ENCODE measurements at places on chromosomes 2 and 18.

- no peak overlapping the region for H3K4me3 ChIP-seq
- H3K36me3 ChIP-seq, result no peaks in the 10 kb centered on the region
- peaks cover 29% of the 10 kb centered on the region for H3K4me1 ChIP-seq
- no peak overlapping the region for H3K27ac ChIP-seq
- no peak for DNase-seq
Observed at GRCh38 chr2:98708396-98709186, 22.3 kb downstream of the MGAT4A start.

- H3K4me3 ChIP-seq, result no peak overlapping the region
- H3K27ac ChIP-seq, result no peak overlapping the region
- no peak for DNase-seq
- no peaks in the 10 kb centered on the region for H3K4me1 ChIP-seq
- peaks cover 24% of the 10 kb centered on the region for H3K27me3 ChIP-seq
Observed at GRCh38 chr2:62536873-62537547, 31.0 kb upstream of the TMEM17 start.

- peak overlapping the region; percentile 75 for H3K27ac ChIP-seq
- H3K27me3 ChIP-seq, result peaks cover 80% of the 10 kb centered on the region
- peak overlapping the region; percentile 13 for H3K4me3 ChIP-seq
- H3K36me3 ChIP-seq, result peaks cover 2% of the 10 kb centered on the region
Observed at GRCh38 chr2:199460846-199461710, 3.3 kb upstream of the SATB2 start.

- no peaks in the 10 kb centered on the region for H3K36me3 ChIP-seq
- peaks cover 23% of the 10 kb centered on the region for H3K27me3 ChIP-seq
- DNase-seq, result peak; percentile 47
- no peak overlapping the region for H3K27ac ChIP-seq
- no peak overlapping the region for H3K4me3 ChIP-seq
Observed at GRCh38 chr18:47975701-47976100, 45.2 kb upstream of the SMAD2 start.

DNA sequence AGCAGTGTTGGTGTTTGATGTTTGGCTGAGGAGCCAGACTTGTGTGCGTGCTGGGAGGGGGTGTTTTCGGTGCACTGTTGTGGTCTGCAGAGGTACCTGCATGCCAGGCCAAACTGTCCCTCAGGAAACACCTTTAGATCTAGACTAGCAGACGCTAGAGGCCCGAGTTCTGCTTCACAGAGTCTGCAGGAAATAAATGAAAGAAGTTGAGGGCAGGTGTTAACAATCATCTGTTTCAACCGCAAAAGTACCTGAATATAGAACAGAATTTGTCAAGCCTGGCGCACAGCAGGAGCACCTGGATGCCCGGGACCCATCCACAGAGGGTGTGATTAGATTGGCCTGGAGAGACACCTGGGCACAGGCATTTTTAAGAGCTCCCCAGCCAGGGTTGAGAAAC, 40.5 kb upstream of the REL start:
- H3K27ac ChIP-seq, result peak overlapping the region; percentile 100
- H3K4me1 ChIP-seq, result peaks cover 67% of the 10 kb centered on the region
- peak; percentile 76 for DNase-seq
- no peaks in the 10 kb centered on the region for H3K27me3 ChIP-seq

DNA sequence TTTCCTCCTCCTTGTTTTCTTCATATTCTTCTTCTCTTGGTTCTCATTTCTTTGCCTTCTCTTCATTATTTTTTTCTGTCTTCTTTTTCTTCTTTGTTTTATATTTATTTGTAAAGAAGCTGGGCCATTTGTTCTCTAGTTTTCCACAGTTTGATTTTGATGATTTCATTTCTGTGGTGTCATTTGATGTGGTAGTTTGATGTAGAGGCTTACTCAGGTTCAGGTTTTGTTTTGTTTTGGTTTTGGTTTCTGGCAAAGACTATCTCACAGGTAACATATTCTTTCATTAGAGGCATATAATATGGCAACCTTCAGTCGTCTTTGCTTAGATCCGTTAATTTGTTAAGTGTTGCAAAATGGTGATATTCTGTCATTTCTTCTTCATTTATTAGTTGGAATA, 75.3 kb downstream of the BABAM2 start:
- H3K4me3 ChIP-seq, result no peak overlapping the region
- H3K27me3 ChIP-seq, result no peaks in the 10 kb centered on the region
- no peak for DNase-seq
- peaks cover 11% of the 10 kb centered on the region for H3K4me1 ChIP-seq
- H3K27ac ChIP-seq, result no peak overlapping the region
- peaks cover 54% of the 10 kb centered on the region for H3K36me3 ChIP-seq

GRCh38 chr2:22360735-22361374, 1024.1 kb upstream of the KLHL29 start:
- H3K4me3 ChIP-seq, result no peak overlapping the region
- H3K36me3 ChIP-seq, result no peaks in the 10 kb centered on the region
- no peak overlapping the region for H3K27ac ChIP-seq
- no peaks in the 10 kb centered on the region for H3K4me1 ChIP-seq
- H3K27me3 ChIP-seq, result no peaks in the 10 kb centered on the region
- no peak for DNase-seq

DNA sequence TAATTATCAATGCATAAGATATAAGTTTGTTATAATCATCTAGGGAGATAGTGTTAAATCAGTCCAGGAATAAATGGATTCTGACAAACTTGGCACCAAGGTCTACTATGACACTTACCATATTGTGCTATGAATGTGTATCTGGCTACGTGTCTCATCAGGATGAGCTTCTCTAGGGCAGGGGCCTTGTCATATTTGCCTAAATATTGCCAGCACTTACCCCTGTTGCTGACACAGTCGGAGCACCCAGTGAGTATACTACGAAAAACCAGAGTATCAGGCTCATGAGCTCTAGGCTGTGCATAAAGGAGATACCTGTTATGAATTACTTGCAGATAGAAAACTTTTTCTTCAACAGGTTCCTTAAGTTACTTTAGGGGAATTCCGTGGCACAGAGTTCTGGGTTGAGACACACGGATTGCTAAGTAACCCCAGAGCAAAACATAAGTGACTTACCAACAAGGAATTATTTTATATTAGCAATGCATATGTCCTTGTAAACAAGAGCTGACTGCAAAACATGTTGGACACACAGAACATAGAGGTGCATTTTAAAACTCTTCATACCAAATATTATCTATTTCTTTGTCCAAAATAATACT, 7.7 kb upstream of the TTC39C start:
- peaks cover 56% of the 10 kb centered on the region for H3K4me1 ChIP-seq
- H3K4me3 ChIP-seq, result no peak overlapping the region
- H3K27me3 ChIP-seq, result no peaks in the 10 kb centered on the region
- DNase-seq, result no peak

DNA sequence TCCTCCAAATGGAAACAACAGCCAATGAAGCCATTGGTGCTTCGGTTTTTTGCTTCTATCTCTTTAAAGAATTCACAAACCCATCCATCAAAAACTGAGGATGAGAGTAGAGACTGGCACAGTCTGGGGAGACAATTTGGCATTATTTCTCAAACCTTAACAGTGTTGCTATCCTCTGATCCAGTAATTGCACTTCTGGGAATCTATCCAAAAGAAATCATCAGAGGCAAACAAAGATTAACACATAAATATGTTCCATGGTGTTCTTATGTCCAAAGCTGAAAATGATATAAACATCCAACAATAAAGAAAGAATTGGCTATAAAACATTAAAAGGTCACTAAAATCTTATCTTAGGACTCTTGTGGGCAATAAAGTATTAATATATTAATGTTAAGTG, 35.1 kb downstream of the REEP1 start:
- H3K4me1 ChIP-seq, result no peaks in the 10 kb centered on the region
- no peak for DNase-seq
- no peak overlapping the region for H3K4me3 ChIP-seq

DNA sequence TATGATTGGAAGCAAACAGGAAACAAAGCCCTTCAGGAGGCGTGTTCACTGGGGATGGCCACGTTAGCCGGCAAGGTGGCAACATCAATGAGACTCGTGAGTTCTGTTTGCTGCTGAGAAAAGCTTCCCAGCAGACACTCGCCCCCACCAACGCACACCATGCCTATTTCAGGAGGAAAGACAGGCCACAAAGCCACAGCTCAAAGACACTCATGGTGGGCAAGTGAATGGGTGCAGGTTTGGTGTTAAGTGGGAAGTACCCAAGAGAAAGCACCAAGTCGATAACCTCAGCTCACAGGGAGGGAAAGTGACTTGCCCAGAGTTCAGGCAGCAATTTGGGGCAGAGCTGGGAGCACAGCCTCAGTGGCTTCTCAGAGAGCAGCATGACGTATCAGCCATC, 10.5 kb upstream of the MTERF4 start:
- peak overlapping the region; percentile 54 for H3K4me3 ChIP-seq
- peaks cover 43% of the 10 kb centered on the region for H3K4me1 ChIP-seq
- H3K27me3 ChIP-seq, result no peaks in the 10 kb centered on the region
- H3K36me3 ChIP-seq, result peaks cover 79% of the 10 kb centered on the region
- H3K27ac ChIP-seq, result peak overlapping the region; percentile 94

GRCh38 chr2:219126555-219126954, 34.1 kb downstream of the NHEJ1 start:
- H3K27ac ChIP-seq, result no peak overlapping the region
- H3K4me3 ChIP-seq, result no peak overlapping the region
- H3K4me1 ChIP-seq, result peaks cover 34% of the 10 kb centered on the region
- peaks cover 15% of the 10 kb centered on the region for H3K36me3 ChIP-seq
- H3K27me3 ChIP-seq, result no peaks in the 10 kb centered on the region

DNA sequence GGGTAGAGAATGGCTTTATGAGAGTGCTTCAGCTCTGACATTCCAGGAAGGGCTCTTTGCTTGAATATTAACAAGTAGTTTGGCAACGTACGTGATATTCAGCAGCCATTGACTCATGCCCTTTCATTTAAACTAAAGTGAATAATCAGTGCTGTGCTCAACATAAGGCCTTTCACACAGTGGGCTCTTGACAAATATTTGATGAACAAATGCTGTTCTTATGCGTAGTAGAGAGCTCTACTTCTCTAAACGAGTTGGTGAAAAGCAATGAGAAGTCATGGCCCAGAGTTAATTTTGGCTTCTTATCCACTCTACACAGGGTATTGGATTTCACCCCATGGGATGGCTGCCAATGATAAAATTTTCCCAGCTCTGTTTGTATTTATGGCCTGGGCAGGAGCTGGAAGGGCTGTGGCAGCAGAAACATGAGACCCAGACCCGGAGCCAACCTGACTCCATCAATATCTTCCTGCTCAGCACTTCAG, 338.9 kb downstream of the CCDC85A start:
- no peaks in the 10 kb centered on the region for H3K36me3 ChIP-seq
- no peaks in the 10 kb centered on the region for H3K4me1 ChIP-seq
- DNase-seq, result no peak
- no peak overlapping the region for H3K4me3 ChIP-seq
- H3K27me3 ChIP-seq, result no peaks in the 10 kb centered on the region
- H3K27ac ChIP-seq, result no peak overlapping the region

DNA sequence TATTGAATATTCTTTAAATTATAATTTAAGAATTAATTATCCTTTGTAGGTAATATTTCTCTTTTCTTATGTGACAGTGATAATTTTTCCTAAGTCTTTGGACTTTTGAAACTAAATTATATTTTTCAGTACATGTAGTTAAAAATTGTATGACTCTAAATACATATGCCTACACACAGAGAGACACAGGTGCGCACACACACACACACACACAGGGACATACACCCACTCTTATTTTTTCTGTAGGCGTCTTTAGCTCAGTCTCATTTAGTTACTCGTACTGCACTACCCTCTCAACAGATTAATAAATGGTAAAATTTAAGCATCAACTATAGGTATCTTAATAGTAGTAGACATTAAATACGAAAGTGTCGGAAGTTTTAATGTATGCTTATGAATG, 56.1 kb downstream of the ZNF236 start:
- no peak overlapping the region for H3K27ac ChIP-seq
- H3K4me3 ChIP-seq, result no peak overlapping the region
- H3K27me3 ChIP-seq, result no peaks in the 10 kb centered on the region
- H3K36me3 ChIP-seq, result peaks cover 29% of the 10 kb centered on the region

DNA sequence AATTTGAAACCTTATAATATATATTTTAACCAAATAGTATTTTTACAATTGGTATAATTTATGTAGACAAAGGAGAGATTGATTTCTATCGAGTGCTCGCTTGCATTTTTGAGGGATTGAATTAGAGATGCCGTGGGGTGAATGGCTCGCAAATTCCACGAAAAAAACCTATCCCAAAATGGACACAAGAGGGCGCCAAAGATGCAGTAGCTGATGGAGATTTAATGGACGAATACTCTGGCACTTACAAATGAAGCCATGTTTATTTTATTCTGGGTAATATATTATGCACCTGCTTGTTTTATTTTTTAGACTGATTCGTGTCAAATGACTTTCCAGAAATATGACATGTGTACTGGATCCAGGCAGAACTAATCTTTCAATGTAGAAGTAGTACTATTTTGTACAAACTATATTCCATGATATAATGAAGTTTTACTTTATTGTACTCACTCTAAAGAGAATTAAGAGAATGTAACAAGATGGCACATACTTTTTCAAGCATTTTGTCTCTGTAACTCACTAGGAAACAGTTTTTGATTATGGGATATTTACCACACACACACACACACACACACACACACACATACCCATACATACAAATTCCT, 505.4 kb downstream of the PLCL1 start:
- peaks cover 39% of the 10 kb centered on the region for H3K27me3 ChIP-seq
- H3K4me1 ChIP-seq, result no peaks in the 10 kb centered on the region
- H3K36me3 ChIP-seq, result no peaks in the 10 kb centered on the region

DNA sequence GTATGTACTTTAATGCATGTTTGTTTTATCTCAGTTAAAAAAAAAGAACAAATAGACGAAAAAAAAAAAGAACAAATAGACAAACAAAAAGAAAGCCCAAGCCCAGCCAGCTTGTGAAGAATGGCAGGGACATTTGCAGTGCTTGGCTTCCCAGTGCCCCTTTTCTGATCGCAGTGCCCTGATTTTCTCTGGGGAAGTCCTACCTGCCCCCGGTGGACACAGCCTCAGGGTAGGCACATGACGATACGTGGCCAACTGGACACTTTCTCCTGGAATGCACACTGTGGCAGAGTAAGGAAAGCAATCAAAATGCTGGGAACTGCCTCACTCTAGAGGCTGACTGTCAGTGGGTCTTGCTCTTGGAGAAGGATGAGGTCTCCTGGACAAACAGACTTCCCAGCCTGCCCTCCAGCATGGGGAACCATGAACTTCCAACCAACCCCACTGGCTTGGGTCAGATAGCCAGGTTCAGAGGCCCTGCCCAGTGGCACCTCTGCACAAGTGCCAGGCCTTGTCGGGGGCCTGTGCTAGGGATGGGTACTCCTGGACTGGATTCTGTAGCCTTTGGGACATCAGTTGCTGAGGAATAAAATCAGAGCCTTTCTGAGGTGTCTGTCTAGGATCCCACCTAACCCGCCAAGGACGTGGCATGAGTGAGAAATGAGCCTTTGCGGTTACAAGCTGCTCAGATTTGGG, 76.7 kb downstream of the INHBB start:
- no peaks in the 10 kb centered on the region for H3K36me3 ChIP-seq
- no peak overlapping the region for H3K4me3 ChIP-seq
- H3K27ac ChIP-seq, result no peak overlapping the region
- DNase-seq, result no peak
- no peaks in the 10 kb centered on the region for H3K4me1 ChIP-seq
- H3K27me3 ChIP-seq, result peaks cover 23% of the 10 kb centered on the region

GRCh38 chr2:68216454-68217310, 35.6 kb downstream of the PPP3R1 start:
- H3K27me3 ChIP-seq, result no peaks in the 10 kb centered on the region
- H3K27ac ChIP-seq, result peak overlapping the region; percentile 90
- peak overlapping the region; percentile 68 for H3K4me3 ChIP-seq
- no peak for DNase-seq

GRCh38 chr2:94995553-94996304, 29.8 kb upstream of the MAL start:
- no peaks in the 10 kb centered on the region for H3K4me1 ChIP-seq
- H3K4me3 ChIP-seq, result no peak overlapping the region
- no peak for DNase-seq
- peaks cover 49% of the 10 kb centered on the region for H3K27me3 ChIP-seq
- no peaks in the 10 kb centered on the region for H3K36me3 ChIP-seq

All from stimulated activated naive B cell treated with anti-CD40 and anti-IgM and Interleukin-4, amounts not matched to agents 10 μg/mL and 1 μg/mL and 100 μg/mL, for 72 hours (primary cell).